GM12878 (cell line): ENCODE measurements at places on chromosomes 6 and 20. TPM values are rescaled to one million over a fixed set of nuclear protein-coding genes. Genes with fewer than 3 reads are reported as not detected.
A peak's percentile ranks its signal among the peaks of the same experiment; 100 is the strongest.

GRCh38 chr20:56187534-56188165, 60.9 kb upstream of the MC3R start:
- no peak for DNase-seq

DNA sequence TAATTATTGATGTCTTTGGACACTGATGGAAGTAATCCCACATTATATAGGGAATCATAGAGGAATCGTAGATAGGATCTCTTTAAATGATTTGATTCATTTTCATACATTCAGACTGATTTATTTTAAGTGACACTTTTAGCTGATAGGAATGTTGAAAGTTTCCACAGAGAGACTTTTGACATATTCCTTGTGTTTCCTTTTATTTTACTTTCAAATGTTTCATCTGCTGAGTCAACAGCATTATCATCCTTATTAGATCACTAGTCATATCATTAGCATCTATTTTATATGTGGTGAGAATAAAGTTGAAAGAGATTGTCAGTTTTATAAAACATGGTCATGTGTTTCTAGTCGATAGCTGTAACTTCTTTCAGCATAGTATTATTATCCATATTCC, 13.4 kb downstream of the DCBLD1 start:
- no peak for DNase-seq

The NKAIN4 gene
- polyA plus RNA-seq, result 0.11 TPM in 1 of 2 replicates, not detected in the other

- no peak for DNase-seq
Measured at GRCh38 chr6:81751388-81752083, 945 bp downstream of the TENT5A start.

DNA sequence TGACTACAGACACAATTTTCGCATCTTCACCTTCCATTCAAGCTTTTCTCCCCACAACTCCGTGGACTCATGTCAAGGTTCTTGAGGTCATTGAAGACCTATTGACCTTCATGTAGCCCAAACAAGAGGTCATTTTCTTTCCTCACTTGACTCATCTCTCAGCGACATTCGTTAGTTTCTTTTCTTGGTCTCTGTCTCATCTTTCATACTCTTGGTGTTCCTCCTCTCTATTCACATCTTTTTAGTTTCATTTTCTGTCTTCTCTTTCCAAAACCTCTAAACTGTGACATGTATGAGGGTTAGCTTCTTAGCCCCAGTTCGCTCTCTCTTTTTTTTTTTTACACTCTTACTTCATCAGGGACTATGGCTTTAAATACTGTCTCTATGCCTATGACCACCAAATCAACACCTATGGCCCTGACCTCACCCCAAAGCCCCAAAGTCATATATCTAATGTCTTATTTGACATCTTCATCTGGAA, 128.6 kb upstream of the BACH2 start:
- peak; percentile 48 for DNase-seq

The MATN4 gene
- not detected in 2 replicates for polyA plus RNA-seq

DNA sequence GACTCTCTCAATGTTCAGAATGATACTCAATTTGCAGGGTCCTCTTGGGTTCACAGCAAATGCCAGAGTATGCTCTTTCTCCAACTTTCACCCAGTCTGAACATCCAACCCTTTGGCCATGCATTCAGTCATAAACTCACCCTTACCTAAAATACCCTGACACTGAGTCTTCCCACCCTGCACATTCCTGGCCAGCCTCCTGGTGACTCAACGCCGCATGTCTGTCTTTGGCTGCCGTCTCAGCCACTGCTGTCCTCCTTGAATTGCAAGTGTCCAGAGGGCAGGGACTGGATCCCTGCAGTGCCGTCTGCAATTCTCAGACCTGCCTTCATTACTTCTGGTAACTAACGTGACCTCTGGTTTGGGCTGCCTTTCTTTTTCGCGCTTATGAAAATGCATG, 593.4 kb downstream of the QKI start:
- no peak for DNase-seq

- DNase-seq, result no peak
Measured at GRCh38 chr20:17679941-17680835, 1.9 kb downstream of the RRBP1 start.

DNA sequence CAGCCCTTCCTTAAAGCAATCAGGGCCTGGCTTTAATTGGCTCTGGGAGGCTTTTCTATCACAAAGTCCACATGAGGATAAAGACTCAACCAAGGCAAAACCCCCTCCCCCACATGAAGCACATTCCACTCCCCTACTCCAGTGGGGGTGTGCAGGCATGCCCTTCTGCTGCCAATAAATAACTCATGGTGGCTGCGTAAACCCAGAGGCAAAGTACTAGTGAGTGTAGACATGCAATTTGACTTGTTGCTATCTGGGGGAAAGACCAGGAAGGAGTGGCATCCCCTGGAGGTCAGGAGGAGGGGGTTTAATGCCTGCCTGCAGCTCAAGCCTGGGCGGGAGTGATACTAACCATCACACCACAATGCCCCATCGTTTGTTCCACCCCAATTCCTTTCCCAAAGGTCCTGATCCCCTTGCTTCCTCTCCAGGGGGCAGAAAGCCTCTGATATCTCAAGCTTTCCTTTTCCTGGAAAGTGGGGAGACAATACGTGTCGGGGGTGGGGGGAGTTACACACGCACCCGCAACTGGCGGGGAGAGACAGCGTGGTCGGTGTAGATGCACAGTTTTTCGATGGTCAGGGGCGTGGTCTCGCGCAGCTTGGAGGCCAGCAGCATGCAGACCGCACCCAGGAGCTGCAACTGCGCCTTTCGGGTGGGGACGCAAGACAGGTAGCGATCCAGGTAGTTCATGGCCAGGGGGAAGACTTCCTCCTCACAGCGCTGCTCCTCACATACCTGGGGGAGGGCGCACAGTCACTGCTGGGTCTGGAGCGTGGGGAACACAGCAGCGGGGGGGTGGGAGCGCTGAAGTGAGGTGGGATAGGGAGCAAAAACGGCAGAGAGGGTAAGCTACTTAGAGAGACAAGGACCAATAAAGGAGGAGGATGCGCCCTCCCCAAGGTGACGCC, 1.5 kb downstream of the CCND3 start:
- DNase-seq, result no peak

- no peak for DNase-seq
Measured at GRCh38 chr6:6406715-6407070, 86.2 kb upstream of the F13A1 start.

The PCNA gene
- 616 and 618 TPM in 2 replicates for polyA plus RNA-seq

The BPI gene
- polyA plus RNA-seq, result not detected in 2 replicates

DNA sequence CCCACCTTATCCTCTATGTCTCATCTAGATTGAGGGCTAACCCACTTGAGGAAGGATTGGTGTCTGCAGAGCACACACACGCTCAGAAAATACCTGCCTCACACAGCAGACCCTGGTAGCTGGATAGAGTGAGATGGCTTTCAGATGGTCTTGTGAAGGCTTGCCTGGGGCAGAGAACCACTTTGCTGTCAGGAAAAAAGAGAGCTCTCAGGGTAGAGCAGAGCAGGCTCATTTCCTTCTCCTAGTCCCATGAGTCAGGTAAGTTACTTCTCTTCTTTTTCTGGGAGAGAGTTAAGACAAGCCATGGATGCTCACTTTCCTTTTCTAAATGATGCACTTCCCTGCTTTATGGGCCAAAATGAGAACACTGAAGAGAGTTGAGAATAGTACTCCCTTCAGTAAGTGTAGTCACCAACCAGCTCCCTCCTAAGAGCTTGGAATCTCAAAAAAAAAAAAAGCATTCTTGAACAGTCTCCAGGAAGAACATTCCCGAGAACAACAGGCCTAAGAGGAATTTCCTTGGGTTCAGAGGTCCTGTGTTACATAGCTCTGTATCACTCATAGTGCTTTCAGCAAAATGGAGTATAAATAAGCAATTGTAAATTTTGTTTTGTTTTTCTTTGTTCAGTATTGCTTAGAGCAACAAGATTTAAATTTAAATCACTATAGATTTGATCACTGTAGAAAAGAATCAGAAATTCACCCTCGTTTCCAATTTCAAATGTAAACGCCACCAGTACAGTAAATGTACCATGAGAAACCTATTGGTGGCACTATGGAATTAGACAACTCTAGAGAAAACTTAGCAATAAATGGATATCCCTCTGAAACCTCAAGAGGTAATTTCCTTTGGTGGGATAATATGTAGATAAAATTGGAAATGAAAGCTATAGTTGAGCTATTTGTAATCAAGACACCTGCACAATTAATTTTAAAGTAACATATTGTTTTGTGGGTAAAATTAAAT, 530.3 kb downstream of the RFPL4B start:
- no peak for DNase-seq

- no peak for DNase-seq
Measured at GRCh38 chr20:20695250-20695816, 17.1 kb downstream of the RALGAPA2 start.

The TMEM217 gene
- 2.5 and 3.6 TPM in 2 replicates for polyA plus RNA-seq

DNA sequence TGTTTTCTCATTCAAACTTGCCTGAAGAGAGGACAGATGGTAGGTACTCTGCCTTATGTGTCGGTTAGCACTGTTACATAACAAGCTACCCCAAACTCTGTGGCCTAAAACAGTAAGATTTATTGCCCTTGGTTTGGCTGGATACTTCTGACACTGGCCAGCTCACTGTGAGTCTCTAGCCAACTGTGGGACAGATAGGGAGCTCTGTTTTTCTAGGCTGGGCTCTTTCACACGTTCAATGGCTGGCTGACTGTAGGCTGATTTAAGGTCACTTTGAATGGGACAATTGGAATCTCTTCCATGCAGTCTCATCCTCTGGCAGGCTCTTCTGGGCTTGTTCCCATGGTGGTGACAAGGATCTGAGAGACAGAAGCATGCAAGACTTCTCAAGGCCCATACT, 39.4 kb upstream of the JAG1 start:
- no peak for DNase-seq

DNA sequence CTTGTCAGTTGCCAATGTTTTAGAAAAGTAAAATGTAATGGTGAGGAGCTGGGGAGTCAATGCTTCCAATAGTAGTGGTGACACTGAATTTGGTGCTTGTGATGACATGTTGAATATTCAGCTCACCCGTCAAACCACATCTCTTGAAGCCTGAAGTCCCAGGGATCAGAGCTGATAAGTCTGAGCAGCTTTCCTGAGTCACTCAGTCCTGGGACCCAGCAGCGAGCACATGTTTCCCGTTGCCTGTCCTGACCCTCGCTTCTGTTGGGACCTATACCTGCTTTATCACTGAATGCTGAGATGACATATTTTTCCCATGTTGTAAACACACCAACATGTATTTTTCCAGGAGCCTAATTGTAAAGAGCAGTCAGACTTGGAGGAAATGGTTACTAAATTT, 693.6 kb downstream of the QKI start:
- no peak for DNase-seq

DNA sequence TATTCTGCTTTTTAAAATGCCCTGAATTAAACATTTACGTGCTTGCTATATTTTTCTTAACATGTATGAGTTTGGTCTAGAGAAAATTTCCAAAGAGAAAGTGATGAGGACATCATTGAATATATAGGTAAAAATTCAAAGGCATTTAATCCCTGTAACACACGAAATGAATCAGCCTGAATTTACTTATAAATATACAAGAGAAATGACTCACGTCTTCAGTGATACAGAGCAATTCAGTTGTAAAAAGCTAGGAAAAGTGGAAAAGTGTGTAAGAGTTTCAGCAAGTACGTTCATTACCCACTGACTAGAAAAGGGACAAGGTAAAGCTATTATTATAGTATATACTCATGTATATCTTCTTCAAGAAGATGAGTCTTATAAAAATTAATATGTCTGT, 124.8 kb downstream of the HIVEP1 start:
- no peak for DNase-seq

DNA sequence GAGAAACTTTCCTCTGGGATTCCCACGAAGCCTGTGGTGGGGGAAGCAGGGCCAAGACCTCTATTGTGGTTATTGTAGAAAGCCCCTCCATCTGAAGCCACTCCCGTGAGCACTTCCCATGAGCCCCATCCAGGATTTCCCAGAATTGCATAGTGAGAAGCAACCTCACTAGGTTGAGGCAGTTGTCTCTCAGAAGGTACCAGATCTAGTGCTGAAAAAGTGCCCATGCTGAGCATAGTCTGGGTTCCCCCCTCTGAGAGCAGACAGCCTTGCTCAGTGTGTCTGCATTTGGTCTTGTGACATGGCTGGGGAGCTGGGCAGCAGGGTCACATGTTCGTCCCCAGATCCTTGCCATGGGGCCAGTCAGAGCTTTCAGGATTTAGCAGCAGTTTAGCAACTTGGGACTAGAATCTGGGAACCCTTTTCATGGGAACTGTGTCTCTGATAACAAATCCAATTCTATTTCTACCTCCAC, 38.6 kb downstream of the SLC9A8 start:
- DNase-seq, result no peak

DNA sequence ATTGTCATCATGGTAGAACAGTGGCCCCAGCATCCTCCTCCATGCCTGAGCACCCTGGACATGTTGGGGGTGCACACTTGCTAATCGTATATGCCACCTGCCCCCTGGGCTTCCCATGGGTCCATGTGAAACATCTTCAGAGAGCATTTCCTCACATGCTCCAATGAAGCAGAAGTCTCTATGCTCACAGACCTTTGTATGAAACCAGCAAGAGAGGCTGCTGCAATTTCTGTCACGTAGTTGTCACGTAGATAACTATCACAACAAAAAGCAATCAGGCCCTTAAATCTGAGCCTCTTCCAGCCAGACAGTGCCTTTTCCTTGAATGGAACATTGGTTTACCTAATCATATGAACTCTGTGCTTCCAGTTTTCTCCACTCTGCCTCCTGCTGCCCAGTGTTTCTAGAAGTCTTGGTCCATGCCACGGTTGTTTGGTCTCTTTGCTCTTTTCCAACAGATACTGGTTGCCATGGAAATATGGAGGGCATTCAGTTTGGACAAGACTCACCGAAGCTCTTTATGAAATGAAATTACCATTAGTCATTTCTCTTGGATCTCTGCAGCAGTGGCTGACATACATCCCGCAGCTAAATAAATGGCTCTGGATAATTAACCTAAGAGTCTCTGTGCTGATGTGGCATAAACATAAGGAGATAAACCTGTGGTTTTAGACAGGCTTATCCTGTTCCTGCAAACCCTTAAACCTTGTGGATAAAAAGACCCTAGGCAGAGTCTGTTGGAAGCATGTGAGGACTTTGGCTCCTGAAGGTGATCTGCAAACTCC, 172.8 kb upstream of the SYNDIG1 start:
- no peak for DNase-seq

The SYNDIG1 gene
- polyA plus RNA-seq, result not detected in 2 replicates

DNA sequence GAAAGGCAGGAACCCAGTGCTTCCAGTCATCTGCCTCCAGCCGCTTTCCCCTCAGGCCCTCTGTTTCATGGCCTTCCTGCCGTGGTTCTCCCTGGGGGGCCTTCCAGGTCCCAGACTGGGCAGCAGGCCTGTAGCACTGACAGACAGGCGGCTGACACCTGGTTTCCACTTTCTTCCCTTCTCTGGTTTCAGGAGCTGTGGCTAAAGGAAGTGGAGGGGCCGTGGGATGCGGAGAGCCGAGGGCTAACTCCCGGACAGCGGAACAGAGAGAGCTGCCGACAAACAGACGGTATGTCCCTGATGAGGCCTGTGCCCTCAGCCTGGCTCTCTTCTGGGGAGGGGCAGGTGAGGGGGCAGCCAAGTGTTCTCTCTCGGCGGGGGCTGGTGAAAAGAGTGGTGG, 12.5 kb downstream of the LRRC73 start:
- DNase-seq, result no peak

The SOX18 gene
- not detected in 2 replicates for polyA plus RNA-seq

The SLC22A7 gene
- polyA plus RNA-seq, result 0.08 TPM in 1 of 2 replicates, not detected in the other
